ENCODE measurements at places on chromosomes 3 and 15. TPM values are rescaled to one million over a fixed set of nuclear protein-coding genes. Genes with fewer than 3 reads are reported as not detected.

DNA sequence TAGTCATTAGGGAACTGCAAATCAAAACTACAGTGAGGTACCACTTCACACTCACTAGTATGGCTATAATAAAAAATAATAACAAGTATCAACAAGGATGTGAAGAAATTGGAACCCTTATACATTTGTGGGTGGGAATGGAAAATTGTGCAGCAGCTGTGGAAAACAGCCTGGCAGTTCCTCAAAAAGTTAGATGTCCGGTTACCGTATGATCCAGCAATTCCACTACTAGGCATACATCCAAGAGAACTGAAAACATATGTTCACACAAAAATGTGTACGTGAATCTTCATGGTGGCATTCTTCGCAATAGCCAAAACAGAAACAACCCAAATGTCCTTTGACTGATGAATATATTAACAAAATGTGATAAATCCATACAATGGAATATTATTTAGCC, 187.9 kb upstream of the LYSMD4 start:
- DNase-seq: no peak
- H3K36me3 ChIP-seq: no peaks in the 10 kb centered on the region
- no peak overlapping the region for H3K4me3 ChIP-seq
- H3K27me3 ChIP-seq: peaks cover 29% of the 10 kb centered on the region
- no peak overlapping the region for H3K27ac ChIP-seq

GRCh38 chr15:37619358-37620042, 314.9 kb upstream of the TMCO5A start:
- H3K27me3 ChIP-seq: no peaks in the 10 kb centered on the region
- no peak overlapping the region for H3K27ac ChIP-seq
- H3K36me3 ChIP-seq: no peaks in the 10 kb centered on the region
- DNase-seq: no peak
- H3K4me1 ChIP-seq: no peaks in the 10 kb centered on the region

- no peak overlapping the region for H3K27ac ChIP-seq
- H3K27me3 ChIP-seq: peaks cover 57% of the 10 kb centered on the region
- H3K4me1 ChIP-seq: no peaks in the 10 kb centered on the region
- no peak overlapping the region for H3K4me3 ChIP-seq
- peaks cover 2% of the 10 kb centered on the region for H3K36me3 ChIP-seq
Observed at GRCh38 chr15:92391640-92392039, 2.0 kb upstream of the ST8SIA2 start.

The CYP8B1 gene
- total RNA-seq: not detected

The TGM4 gene
- not detected for total RNA-seq

DNA sequence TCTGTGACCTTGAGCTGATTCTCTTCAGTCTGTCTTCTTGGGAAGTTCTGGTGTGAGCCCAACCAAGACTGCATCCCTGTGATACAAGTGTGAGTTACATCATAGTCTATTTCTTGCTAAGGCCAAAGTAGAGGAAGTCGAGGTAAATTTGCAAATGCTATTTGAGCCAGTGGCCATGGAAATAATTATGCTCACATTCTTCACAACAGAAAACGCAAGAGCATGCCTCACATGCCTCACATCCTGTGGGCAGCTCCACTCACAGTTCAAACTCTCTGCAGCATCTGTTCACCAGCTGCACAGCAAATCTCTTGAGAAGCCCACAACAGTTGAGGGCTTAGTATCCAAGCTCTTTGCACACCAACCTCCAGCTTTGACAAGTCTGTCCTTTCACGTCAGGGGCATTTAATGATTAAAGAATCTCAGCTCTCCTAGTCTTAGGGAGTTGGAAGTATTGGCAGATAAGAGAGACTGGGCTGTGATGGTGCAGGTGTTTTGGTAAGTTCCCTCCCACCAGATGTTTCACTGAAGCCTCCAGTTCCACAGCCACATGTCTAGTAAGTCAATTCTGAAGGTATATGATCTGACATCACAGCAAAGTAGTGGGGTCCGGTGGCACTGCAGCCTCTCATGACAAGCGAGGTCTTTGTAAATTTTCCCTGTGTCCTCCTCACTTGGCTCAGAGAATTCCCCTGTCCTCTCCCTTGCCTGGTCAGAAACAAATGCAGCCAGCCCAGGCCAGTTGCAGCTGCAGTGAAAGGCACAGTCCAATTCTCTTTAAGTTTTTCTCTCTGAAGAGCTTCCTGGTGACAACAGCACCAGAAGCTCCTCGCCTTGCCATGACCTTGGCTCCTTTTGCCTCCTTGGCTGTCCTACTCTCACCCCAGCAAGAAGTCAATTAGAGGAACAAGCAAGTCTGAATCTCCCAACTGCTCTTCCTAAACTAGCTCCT, 166.1 kb downstream of the SSR3 start:
- H3K27ac ChIP-seq: no peak overlapping the region
- H3K36me3 ChIP-seq: no peaks in the 10 kb centered on the region
- no peak overlapping the region for H3K4me3 ChIP-seq
- H3K4me1 ChIP-seq: no peaks in the 10 kb centered on the region
- H3K27me3 ChIP-seq: peaks cover 27% of the 10 kb centered on the region

DNA sequence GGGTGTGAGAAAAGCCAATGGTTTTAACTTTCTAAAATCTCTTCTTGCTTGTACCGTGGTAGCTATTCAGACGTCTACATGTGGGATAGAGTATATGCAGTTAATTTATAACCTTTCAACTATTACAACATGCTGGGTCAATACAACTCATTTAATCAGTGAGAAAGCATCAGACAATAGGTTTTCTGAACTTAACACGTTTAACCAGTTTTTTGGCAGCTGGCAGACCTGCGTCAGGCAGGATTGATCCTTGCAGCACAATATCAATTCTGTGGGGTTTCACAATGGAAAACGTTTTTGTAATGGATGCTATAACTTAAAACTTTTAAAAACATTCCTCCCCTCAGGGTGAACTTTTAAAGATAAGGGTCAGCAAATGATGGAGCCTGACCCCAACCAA, 6.5 kb downstream of the GNB5 start:
- no peaks in the 10 kb centered on the region for H3K27me3 ChIP-seq
- no peak overlapping the region for H3K27ac ChIP-seq
- no peaks in the 10 kb centered on the region for H3K36me3 ChIP-seq

- H3K4me1 ChIP-seq: no peaks in the 10 kb centered on the region
- no peaks in the 10 kb centered on the region for H3K36me3 ChIP-seq
- no peak for DNase-seq
- no peak overlapping the region for H3K27ac ChIP-seq
Observed at GRCh38 chr3:71168880-71169411, 414.6 kb downstream of the FOXP1 start.

The IL20RB gene
- 1.5 TPM for total RNA-seq

DNA sequence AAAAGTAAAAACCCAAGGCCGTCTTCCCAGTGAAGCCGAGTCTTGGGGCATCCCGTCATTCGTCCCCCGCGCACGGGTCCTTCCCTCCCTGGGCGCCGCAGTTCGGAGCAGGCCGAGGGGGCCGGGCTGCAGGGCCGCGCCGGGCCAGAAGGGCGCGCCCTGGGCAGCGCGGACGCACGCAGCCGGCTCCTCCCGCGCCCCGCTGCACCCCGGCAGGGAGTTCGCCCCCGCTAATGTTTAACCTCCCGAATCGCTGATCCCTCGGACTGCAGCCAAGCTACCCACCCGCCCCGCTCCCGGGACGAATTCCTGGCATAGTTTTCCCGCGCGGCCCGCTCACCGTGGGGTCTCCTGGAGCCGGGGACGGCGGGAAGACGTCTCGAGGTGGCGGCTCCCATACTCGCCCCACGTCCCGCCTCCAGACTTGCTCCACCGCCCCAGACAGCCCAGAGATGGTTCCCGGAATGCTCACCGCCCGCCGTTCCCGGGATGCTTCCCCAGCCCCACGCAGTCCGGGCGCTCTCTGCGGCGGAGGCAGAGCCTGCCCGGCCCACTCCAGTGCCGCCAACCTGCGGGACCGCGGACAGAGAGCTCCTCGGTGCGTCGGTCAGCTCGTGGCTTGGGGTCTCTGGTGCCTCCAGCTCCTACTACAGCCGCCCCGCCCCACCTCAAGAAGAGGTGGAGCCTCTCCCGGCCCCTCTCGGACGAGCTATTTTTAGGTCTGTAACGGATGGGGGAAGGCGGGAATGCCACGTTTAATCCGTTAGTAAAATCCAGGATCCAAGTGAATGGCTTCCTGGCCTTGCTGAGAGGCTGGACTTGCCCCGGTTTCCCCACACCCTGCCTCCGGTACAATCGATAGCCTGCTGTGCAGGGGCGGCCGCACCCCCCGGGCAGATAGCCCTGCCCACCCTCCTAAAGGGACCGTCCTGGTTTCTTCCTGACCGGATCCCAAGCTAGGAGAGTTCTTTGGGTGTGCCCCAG, at the start of gene DZIP1L:
Gene DZIP1L (minus strand): TSS at position 621 of the 984 bp plus-strand sequence. CDS start 11,637 bp downstream, outside the sequence.
- peak; percentile 12 for DNase-seq
- H3K4me3 ChIP-seq: peak within 1 kb of the TSS; percentile 79
- no peak within 1 kb of the TSS for H3K27ac ChIP-seq
- H3K27me3 ChIP-seq: peaks cover 22% of the 10 kb centered on the region

The BOC gene
- total RNA-seq: 2.1 TPM

GRCh38 chr15:66880380-66881155, 178.5 kb downstream of the SMAD6 start:
- no peak overlapping the region for H3K27ac ChIP-seq
- H3K4me1 ChIP-seq: no peaks in the 10 kb centered on the region
- peaks cover 3% of the 10 kb centered on the region for H3K27me3 ChIP-seq
- DNase-seq: no peak
- no peak overlapping the region for H3K4me3 ChIP-seq
- H3K36me3 ChIP-seq: no peaks in the 10 kb centered on the region

DNA sequence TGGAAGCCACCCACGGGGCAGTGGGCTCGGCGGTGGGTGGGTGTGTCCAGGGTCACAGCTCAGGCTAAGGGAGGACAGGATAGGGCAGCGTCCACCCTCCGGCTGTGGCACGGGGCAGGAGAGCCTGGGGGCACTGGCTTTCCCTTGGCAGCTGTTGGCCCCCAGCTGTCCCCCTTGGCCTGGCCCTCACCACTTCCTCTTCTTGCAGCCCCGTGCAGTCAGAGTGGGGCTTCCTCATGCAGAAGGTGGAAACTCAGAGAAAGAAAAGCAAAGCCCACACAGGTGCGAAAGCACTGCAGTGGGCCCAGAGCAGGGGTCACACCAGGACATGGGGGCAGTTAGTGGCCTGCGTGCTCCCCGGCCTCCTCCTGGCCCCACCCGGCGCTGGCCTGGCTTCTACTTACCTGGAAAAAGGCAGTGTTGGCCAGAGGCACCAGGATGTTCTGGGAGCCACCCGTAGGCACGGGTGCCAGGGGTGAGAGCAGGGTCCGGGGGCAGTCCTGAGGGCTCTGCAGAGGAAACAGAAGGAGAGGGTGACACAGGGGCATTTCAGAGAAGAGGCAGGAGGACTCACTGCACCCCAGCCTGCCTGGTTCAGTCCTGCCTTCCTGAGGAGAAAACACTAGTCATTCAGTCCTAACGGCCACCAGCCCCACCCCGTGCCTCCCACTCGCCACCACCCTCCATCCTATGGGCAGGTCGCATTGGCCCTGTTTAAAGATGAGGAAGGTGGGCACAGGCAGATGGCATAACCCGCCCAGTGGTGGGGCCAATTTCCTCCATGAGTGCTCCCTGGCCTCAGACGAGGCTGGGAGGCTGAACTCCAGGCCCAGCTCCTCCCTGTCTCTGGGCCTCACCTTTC, 28.3 kb downstream of the PLXND1 start:
- H3K4me3 ChIP-seq: no peak overlapping the region
- H3K27me3 ChIP-seq: no peaks in the 10 kb centered on the region
- H3K4me1 ChIP-seq: peaks cover 5% of the 10 kb centered on the region
- no peak for DNase-seq

GRCh38 chr3:59698091-59698490, 648.3 kb upstream of the CFAP20DC start:
- no peaks in the 10 kb centered on the region for H3K4me1 ChIP-seq
- no peak overlapping the region for H3K4me3 ChIP-seq
- no peaks in the 10 kb centered on the region for H3K27me3 ChIP-seq
- no peak overlapping the region for H3K27ac ChIP-seq
- no peak for DNase-seq
- H3K36me3 ChIP-seq: no peaks in the 10 kb centered on the region

GRCh38 chr3:134721214-134721613, 70.4 kb upstream of the KY start:
- DNase-seq: no peak
- H3K27me3 ChIP-seq: peaks cover 9% of the 10 kb centered on the region
- no peak overlapping the region for H3K27ac ChIP-seq
- H3K36me3 ChIP-seq: no peaks in the 10 kb centered on the region

The PGBD4 gene
- total RNA-seq: 3.9 TPM

The FEZF2 gene
- total RNA-seq: not detected

GRCh38 chr3:128489674-128489926, 3.4 kb downstream of the GATA2 start:
- peaks cover 65% of the 10 kb centered on the region for H3K27me3 ChIP-seq
- peaks cover 13% of the 10 kb centered on the region for H3K4me1 ChIP-seq
- DNase-seq: no peak

- no peak overlapping the region for H3K4me3 ChIP-seq
- DNase-seq: no peak
- H3K27me3 ChIP-seq: no peaks in the 10 kb centered on the region
- H3K4me1 ChIP-seq: no peaks in the 10 kb centered on the region
Observed at GRCh38 chr3:55442861-55443260, 44.2 kb downstream of the WNT5A start.

GRCh38 chr15:62469874-62470688, 305.0 kb upstream of the C2CD4B start:
- H3K4me3 ChIP-seq: no peak overlapping the region
- H3K4me1 ChIP-seq: no peaks in the 10 kb centered on the region
- no peaks in the 10 kb centered on the region for H3K27me3 ChIP-seq

DNA sequence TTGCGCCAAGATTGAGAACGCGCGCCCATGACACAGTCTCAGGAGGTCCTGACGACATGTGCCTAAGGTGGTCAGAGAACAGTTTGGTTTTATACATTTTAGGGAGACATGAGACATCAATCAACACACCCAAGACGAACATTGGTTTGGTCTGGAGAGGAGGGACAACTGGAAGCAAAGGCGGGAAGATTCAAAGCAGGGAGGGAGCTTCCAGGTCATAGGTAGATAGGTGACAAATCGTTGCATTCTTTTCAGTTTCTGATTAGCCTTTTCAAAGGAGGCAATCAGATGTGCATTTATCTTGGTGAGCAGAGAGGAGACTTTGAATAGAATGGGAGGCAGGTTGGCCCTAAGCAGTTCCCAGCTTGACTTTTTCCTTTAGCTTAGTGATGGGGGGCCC, 828.4 kb upstream of the DPPA4 start:
- H3K36me3 ChIP-seq: no peaks in the 10 kb centered on the region
- H3K27me3 ChIP-seq: no peaks in the 10 kb centered on the region
- no peak overlapping the region for H3K27ac ChIP-seq
- H3K4me3 ChIP-seq: no peak overlapping the region
- no peaks in the 10 kb centered on the region for H3K4me1 ChIP-seq
- no peak for DNase-seq

- peaks cover 9% of the 10 kb centered on the region for H3K27me3 ChIP-seq
- peaks cover 25% of the 10 kb centered on the region for H3K36me3 ChIP-seq
- H3K4me3 ChIP-seq: no peak overlapping the region
- H3K27ac ChIP-seq: no peak overlapping the region
Observed at GRCh38 chr3:51997935-51998596, 2.4 kb upstream of the RPL29 start.

The CHRNA5 gene
- 6.4 TPM for total RNA-seq
